Parietal lobe (tissue), 2 donors: ENCODE measurements at places on chromosomes 5 and 9. TPM values are rescaled to one million over a fixed set of nuclear protein-coding genes. Genes with fewer than 3 reads are reported as not detected.

PDGFRB gene
- 27.5 TPM for total RNA-seq

ARAP3 gene
- total RNA-seq = 9.1 TPM

OR1Q1 gene
- not detected for total RNA-seq

EQTN gene
- 8.1 TPM for total RNA-seq

C9orf153 gene
- 1.3 TPM for total RNA-seq

IGFBPL1 gene
- 90.5 TPM for total RNA-seq

OBP2B gene
- total RNA-seq = not detected
